ENCODE measurements at places on chromosomes 3 and 15.

DNA sequence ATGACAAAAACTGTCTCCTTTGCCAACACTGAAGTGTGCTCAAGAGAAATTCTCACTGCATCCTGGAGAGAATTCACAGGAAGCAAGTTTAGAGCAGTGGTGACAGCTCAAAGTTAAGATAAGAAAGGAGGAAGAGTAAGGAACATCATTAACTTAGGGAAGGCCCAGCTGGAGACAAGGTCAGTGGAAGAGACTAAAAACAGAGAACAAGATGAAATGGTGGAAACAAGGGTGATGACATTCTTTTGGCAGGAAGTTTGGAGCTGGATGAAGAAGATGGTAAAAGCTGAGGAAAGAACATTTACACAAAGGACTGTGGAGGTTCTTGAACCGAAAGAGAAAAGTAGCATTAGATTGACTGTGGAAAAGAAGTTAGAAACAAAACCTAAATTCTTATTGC lies 6.7 kb upstream of the SUCLG2 start:
- no peak for DNase-seq

DNA sequence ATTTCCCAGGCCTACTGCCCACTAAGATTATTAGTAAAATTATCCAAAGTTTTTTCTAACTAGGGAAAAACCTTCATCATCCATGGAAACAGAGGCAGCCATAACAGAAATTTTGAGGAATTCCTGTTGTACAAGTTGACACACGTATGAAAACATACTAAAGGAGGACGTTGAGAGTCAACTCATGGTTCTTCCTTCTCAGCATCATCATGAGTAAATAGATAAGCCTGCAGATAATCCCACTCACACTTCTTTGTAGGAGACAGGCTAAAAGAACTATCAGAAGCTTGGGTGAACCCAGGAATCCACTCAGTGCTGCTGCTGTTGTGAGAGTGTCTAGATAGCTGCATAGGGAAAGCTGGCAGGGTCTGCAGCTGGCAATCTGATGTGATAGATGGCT lies 694.8 kb upstream of the NR2F2 start:
- no peak for DNase-seq

- DNase-seq = no peak
These were observed 42.5 kb upstream of the SNRK start for GRCh38 chr3:43243590-43244587.

DNA sequence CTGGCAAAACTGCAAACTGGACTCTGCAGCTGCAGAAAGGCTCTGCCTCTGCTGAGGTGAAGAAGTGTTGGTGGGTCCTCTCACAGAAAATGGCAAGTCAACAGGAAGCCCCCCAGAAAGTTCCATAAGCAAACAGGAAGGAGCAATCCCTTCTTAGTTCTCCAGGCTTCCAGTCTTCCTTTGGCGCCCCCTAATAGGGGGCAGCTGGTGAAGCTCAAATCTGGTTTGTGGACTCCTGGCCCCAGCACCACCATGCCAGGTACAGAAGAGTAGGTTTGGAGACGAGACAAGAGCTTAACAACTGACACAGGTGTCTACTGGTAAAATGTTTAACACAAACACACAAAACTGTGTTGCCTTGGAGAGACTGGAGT lies 35.5 kb downstream of the LEO1 start:
- no peak for DNase-seq

DNA sequence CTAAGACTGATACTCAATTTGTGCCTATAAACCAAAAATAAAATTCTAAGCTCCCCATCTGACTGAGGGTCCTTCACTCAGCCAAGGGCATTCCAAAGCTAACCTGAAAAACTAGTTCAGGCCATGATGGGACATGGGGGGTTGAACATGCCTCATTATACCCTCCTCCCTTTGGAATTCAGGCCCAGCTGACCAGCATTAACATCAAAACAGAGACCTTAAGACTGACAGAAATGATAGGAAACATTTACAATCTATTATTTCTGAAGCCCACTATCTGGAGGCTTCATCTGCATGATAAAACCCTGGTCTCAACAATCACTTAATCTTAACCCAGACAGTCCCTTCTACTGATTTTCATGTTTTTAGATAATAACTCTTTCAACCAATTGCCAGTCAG lies 140.4 kb downstream of the ANO10 start:
- DNase-seq = no peak

GRCh38 chr15:84151205-84151931 lies 84.2 kb upstream of the GOLGA6L4 start:
- DNase-seq = no peak

DNA sequence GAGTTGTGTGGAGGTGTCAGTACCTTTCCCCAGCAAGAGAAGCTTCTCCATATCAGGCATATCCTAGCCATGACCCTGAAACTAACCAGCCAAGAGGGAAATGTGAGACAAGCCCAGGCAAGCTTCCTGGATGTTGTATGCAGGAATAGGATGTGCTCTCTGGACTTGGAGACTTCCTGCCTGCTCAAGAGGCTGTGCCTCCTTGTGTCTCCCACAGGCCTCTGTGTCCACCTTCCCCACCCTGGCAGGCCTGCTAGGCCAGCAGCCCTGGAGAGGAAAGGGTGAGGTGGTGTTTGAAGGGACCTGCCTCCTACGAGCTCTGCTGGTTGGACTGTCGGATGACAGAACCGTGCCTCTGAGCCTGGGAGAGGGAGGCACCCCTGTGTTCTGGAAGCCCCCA lies 2.1 kb upstream of the DYNLT2B start:
- DNase-seq = no peak

DNA sequence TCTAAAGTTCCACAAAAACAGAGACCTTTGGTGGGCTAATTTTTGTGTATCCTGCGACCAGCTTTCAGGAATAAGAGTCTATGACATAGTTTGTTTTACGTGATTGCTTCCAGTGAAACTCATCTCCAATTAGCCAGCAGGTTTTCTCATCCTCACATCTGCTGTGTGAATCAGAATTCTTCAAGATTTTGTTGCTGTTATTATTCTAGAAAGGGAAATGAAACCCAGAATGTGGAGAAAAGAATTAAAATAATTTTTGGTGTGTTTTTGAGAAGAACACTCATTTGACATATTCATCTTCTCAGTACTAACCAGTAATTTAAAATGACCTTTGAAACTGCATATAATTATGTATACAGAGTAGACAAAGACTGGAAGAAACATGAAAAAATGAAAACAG lies 175.9 kb downstream of the USP13 start:
- DNase-seq = no peak

- DNase-seq = no peak
These were observed 480 bp downstream of the CHRNA7 start for GRCh38 chr15:32030795-32031194.

- no peak for DNase-seq
These were observed 23.3 kb upstream of the CYP11A1 start for GRCh38 chr15:74390647-74391288.

- no peak for DNase-seq
These were observed 13.3 kb downstream of the RHCG start for GRCh38 chr15:89483079-89483478.

DNA sequence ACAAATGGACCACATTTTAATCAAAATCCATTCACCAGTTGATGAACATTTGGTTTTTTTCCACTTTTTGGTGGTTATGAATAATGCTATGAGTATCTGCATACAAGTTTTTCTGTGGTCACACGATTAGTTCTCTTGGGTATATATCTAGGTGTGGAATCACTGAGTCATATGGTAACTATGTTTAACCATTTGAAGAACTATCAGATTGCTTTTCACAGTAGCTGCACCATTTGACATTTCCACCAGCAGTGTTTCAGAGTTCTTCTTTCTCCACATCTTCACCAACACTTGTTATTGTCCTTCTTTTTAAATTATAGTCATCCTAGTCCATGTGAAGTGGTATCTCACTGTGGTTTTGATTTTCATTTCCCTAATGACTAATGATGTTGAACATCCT lies 33.3 kb upstream of the ATG7 start:
- no peak for DNase-seq

GRCh38 chr3:47392933-47393332 lies 12.1 kb downstream of the PTPN23 start:
- no peak for DNase-seq

- DNase-seq = no peak
These were observed 3.9 kb downstream of the GRM2 start for GRCh38 chr3:51710631-51711351.

GRCh38 chr15:63372018-63372705 lies 9.5 kb downstream of the CA12 start:
- peak; percentile 5 for DNase-seq

- no peak for DNase-seq
These were observed 61.2 kb downstream of the THBS1 start for GRCh38 chr15:39642011-39642640.

GRCh38 chr3:123072152-123072551 lies 5.3 kb downstream of the PDIA5 start:
- DNase-seq = no peak

- DNase-seq = no peak
These were observed 135.8 kb downstream of the TCF12 start for GRCh38 chr15:57054204-57054750.

DNA sequence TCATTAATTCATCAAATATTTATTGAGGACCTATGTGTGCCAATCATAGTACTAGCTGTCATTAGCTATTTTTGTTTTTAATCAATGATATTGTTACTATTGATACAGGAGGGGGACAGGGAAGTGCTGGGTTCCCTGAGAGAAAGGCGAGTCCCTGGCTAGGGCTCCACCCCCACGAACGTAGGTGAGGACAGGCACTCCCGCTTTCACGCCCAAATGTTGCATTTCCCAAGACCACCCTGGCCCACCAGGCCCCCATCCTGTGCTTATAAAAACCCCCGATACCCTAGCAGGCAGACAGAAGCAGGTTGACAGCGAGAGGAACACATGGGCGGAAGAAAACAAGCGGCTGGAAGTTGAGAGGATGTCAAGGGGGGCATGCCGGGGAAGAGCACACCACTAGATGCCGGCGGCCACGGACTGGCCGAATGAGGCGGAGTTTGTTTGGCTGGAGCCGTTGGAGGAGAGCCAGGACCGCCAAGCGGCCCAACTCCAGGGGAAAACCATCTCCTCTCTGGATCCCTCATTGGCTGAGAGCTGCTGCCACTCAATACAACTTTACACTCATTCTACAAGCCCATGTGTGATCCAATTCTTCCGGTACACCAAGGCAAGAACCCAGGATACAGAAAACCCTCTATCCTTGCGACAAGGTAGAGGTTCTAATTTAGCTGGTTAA lies 798.7 kb upstream of the SEMA6D start:
- no peak for DNase-seq

GRCh38 chr3:105431200-105431599 lies 64.5 kb downstream of the ALCAM start:
- no peak for DNase-seq

GRCh38 chr15:89985111-89985510 lies 16.0 kb upstream of the ZNF710 start:
- DNase-seq = no peak

GRCh38 chr3:131960324-131960723 lies 74.5 kb downstream of the CPNE4 start:
- no peak for DNase-seq

- no peak for DNase-seq
These were observed 3.6 kb upstream of the MRAS start for GRCh38 chr3:138344754-138345153.

DNA sequence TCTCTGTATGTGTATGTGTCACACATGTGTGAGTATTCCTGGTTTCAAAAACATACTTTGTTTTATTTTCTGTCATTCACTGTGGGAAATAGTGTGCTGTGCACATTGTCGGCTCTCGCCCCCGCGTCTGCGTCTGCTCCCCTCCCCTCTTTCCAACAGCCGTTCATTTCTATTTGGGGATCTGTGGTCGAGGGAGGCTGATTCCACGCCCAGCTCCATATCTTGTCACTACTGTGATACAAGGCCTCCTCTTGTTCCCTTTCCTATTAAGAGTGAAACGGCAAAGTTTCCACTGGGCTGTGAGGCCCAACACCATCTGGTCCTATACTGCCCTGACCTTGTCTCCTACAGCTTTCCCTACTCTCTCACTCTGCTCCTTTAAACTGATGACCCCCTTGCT lies 172.5 kb upstream of the LRIG1 start:
- no peak for DNase-seq

- DNase-seq = no peak
These were observed 48.5 kb upstream of the PEX5L start for GRCh38 chr3:180085122-180085710.

DNA sequence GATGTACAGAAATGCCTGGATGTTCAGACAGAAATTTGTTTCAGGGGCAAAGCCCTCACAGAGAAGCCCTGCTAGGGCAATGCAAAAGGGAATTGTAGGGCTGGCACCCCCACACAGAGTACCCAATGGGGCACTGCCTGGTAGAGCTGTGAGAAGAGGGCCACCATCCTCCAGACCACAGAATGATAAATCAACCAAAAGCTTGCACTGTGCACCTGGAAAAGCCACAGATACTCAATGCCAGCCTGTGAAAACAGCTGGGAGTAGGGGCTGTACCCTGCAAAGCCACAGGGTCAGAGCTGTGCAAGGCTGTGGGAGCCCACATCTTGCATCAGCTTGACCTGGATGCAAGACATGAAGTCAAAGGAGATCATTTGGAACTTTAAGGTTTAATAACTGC lies 477.9 kb upstream of the NECTIN3 start:
- no peak for DNase-seq

DNA sequence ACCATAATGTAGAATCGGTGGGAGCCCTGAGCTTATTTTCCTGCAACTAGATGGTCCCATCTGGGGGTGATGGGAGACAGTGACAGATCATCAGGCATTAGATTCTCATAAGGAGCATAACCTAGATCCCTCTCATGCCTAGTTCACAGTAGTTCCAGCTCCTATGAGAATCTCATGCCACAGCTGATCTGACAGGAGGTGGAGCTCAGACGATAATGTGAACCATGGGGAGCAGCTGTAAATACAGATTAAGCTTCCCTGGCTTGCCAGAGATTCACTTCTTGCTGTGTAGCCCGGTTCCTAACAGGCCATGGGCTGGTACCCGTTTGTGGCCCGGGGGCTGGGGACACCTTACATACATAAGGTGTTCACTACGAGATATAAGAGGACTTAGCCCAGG lies 67.5 kb upstream of the LRRFIP2 start:
- no peak for DNase-seq

GRCh38 chr3:188036375-188037194 lies 117.4 kb upstream of the LPP start:
- no peak for DNase-seq

DNA sequence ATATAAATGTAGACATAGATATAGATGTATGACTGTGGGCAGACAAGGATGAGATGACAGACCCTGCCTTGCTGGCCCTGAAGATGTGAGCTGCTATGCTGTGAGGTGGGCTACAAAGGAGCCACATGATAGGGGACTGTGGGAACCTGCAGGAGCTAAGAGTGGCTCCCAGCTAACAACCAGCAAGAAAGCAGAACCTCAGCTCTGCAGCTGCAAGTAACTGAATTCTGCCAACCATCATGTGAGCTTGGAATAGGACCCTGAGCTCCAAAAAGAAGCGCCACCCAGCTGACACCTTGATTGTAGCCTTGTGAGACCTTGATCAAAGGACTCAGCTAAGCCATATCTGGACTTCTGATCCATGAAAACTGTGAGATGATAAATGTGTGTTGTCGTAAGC lies 123.3 kb upstream of the GRM7 start:
- no peak for DNase-seq

GRCh38 chr15:99312794-99313193 lies 61.5 kb downstream of the LRRC28 start:
- DNase-seq = no peak

Data from stimulated activated CD4-positive, alpha-beta T cell treated with anti-CD3 and anti-CD28 coated beads, Interleukin-1b, Interleukin-23, amount 100 ng/mL, for 4 hours (primary cell).